Sciatic nerve (tissue), 2 donors: ENCODE measurements at places on chromosomes 1 and 21. TPM values are rescaled to one million over a fixed set of nuclear protein-coding genes. Genes with fewer than 3 reads are reported as not detected.
A peak's percentile ranks its signal among the peaks of the same experiment; 100 is the strongest.

DNA sequence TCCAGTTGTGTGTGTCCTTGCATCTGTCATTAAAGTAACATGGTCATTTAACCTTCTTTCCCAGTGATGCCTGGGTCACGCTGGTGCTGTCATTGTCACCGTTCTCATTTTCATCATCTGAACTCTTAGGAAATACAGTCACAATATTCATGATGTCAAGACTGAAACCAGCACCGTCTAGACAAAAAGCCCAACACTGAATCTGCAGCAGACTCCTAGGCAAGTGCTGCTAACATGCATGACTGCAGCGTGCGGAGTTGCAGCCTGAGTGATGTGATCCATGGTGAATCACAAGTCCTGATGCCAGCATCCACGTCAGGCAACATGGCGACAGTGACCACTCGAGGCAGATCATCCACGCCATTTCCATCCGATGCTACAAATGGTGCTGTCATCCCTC, 37.6 kb downstream of the MRPL37 start:
- no peak for DNase-seq

DNA sequence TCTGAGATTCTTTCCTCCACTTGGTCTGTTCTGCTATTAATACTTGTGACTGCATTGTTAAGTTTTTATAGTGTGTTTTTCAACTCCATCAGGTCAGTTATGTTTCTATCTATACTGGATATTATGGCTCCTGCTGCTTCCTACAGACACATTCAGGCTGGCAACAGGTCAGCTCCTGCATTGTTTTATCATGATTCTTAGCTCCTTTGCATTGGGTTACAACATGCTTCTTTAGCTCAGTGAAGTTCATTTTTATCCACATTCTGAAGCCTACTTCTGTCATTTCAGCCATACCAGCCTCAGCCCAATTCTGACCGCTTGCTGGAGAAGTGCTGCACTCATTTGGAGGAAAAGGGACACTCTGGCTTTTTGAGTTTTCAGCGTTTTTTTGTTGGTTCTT, 37.3 kb upstream of the F3 start:
- no peak for DNase-seq

- no peak for DNase-seq
Observed at GRCh38 chr21:40162075-40162474, 294.8 kb downstream of the PCP4 start.

Gene HSPB7
- total RNA-seq, result 10.7 TPM

Gene LGR6
- 0.53 TPM for total RNA-seq

Gene PPFIA4
- 3.1 TPM for total RNA-seq

Gene IQGAP3
- 0.76 TPM for total RNA-seq

- DNase-seq, result no peak
Observed at GRCh38 chr1:207798847-207799246, 47.0 kb downstream of the CD46 start.

Gene E2F2
- total RNA-seq, result 2.1 TPM

DNA sequence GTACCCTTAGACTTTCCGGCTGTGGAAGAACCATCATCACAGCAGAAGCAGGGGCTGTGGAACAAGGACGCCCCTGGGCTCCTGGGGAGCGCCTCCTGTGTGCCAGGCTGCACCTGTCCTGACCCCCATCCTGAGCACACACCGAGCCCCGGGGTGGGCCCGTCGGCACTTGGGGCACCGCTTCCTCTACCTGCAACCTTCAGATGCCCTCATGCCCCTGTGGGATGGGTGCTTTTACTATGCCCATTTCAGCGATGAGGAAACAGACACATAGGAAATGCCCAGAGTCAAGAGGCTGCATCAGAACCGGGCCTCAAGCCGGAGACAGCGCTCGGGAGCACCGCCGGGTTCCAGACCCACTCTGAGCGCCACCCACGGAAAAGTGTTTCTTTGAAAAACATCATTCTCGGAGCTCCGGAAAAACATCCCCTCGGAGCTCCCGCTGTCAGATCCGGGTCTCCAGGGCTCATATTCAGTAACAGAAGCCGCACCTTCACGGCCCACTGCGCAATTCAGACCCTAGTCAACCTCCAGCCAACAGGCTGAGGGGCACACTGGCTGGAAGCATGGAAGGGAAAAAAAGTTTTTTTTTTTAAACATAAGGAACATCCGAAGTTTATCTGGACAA, 8.0 kb downstream of the TPRG1L start:
- no peak for DNase-seq

Gene HMGCL
- 34.4 TPM for total RNA-seq

GRCh38 chr1:145985502-145986439, 10.6 kb downstream of the TXNIP start:
- DNase-seq, result no peak

GRCh38 chr21:39263372-39263771, 50.1 kb downstream of the BRWD1 start:
- no peak for DNase-seq

Gene ARHGAP29
- 67.2 TPM for total RNA-seq

Gene FAM72B
- total RNA-seq, result 0.89 TPM

GRCh38 chr21:41183575-41183974, 15.6 kb downstream of the BACE2 start:
- no peak for DNase-seq

Gene KRTAP6-1
- not detected for total RNA-seq

DNA sequence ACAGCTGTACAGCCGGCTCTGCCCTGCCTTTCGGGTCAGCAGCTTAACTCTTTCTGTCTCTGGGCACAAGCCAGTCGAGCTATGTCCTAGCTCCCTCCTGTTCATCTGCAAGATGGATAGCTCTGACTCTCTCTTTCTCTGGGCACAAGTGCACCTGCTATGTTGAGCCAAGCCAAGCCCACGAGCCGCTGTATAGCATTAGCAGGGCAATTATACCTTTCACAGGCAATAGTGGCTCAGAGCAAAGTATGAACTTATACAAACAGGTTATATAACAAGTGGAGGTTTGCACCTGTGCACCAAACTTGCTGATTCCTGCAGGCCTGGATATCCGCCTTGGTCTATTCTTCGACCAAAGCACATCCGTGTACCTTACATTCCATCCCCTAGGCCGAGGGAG, 33.0 kb upstream of the CR2 start:
- no peak for DNase-seq

Gene TMEM240
- total RNA-seq, result 7.1 TPM

DNA sequence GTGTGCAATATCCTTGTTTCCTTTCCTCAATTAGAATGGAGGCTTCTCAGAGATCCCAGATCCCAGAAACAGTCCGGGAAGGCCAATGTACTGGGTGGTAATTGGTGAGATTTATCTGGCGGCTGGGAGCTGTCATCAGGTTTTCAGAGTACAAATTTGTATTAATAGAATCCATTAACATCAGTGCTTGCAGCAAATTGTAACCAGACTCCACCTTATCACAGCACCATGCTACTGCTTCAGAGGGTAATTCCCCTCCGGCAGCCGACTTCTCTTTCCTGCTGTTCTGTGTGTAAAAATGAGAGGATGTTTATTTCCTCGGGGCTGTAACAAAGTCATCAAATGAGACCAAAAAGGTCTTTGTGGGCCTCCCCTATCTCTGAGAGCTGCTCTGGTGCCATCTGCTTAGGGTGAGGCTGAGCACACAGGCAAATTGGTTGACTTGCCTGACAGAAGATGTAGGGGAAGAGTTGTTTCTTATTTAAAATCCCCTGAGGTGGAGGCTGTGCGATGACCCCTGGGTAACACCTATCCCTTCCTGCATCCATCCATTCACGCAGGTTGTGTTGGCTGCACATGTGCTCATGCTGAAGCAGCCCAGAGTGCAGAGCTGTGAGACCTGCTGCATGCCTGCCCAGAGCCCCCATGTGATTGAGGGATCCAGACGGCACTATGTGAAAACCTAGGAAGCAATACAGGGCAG, 19.2 kb downstream of the NFASC start:
- no peak for DNase-seq

Gene TNFRSF1B
- total RNA-seq, result 90.9 TPM

Gene BSND
- total RNA-seq, result not detected

Gene NUAK2
- 4.7 TPM for total RNA-seq

DNA sequence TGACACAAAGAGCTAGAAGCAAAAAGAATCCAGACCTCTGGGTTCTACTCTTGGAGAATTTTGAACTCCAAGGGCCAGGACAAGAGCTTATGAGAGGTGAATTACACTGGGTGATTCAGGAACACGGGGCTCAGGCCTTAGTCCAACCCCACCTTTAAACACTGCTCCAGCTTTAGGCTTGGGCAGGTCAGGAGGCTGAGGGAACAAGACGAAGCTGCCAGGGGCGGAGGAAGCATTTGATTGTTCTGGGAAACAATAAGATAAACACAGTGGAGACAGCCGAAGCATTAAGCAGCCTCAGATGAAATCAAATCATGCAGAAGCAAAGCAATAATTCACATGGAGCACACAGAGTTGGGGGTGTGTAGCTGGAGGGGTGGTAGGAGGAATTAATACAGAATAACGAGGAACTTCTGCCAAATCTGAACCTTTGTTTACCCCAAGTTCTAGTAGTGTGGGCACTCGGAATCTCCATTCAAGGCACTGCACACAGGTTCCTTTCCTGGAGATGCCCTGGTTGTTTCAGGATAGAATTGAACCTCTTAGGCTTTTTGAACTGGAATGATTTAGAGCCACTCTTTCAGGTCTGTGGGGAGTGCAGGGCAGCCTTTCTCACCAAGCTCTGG, 93.2 kb downstream of the PLXNA2 start:
- no peak for DNase-seq

GRCh38 chr1:31792116-31792515, 23.7 kb downstream of the SPOCD1 start:
- DNase-seq, result peak; percentile 51

Gene CALML6
- total RNA-seq, result 0.49 TPM

Gene LIN28A
- not detected for total RNA-seq

Gene LAPTM5
- total RNA-seq, result 65.0 TPM

- no peak for DNase-seq
Observed at GRCh38 chr1:24403806-24404205, 9.8 kb downstream of the STPG1 start.

Gene RXRG
- total RNA-seq, result 11.9 TPM

Gene TFF2
- not detected for total RNA-seq

Gene LAMB3
- total RNA-seq, result 2.8 TPM

DNA sequence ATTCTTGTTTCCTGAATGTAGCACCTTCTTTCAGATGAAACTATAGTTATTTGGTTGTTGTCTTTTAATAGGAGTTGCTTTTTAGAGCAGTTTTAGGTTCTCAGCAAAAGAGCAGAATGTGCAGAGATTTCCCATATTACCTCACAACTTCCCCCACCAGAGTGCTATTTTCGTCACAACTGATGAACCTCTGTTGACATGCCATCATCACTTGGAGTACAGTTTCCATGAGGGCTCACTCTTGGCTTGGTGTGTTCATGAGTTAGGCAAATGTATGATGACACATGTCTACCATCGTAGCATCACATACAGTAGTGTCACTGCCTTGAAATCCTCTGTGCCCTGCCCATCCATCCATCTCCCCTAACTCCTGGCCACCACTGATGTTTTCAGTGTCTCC, 3.7 kb downstream of the IBA57 start:
- no peak for DNase-seq

DNA sequence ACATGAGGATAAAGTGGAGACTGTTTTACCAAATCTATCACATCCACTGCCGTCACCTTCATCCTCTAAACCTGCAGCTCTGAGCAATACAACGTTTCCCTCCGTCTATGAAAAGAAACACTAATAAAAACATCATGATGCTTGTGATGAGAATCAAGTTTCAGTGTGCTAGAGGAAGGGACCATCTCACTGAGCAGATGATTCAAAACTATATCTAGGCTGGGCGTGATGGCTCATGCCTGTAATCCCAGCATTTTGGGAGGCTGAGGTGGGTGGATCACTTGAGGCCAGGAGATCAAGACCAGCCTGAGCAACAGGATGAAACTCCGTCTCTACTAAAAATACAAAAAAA, 14.7 kb upstream of the MYOM3 start:
- DNase-seq, result no peak

- no peak for DNase-seq
Observed at GRCh38 chr1:84164567-84165021, 20.5 kb downstream of the PRKACB start.

Gene OLFML2B
- total RNA-seq, result 50.3 TPM

GRCh38 chr1:184793967-184794366, 39.3 kb upstream of the EDEM3 start:
- no peak for DNase-seq

GRCh38 chr1:83860490-83861221, 138.3 kb downstream of the TTLL7 start:
- DNase-seq, result peak; percentile 85

DNA sequence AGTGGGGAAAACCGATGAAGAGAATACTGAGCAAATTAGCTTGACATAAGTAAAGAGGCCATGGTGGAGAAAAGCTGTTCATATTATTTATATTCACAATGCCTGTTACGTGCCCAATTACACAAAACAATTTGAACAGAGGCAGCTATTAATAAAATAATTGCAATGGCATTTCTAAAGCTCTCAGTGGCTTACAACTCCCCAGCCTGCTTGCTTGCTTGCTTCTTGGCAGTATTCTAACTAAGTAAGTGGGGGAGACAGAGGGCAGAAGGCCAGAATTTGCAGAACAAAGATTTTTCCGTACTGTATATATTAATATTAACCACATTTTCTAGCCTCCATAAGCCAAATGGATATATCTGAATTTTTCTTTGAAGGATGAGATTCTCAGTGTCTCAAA, 12.9 kb downstream of the PTPN14 start:
- DNase-seq, result no peak

DNA sequence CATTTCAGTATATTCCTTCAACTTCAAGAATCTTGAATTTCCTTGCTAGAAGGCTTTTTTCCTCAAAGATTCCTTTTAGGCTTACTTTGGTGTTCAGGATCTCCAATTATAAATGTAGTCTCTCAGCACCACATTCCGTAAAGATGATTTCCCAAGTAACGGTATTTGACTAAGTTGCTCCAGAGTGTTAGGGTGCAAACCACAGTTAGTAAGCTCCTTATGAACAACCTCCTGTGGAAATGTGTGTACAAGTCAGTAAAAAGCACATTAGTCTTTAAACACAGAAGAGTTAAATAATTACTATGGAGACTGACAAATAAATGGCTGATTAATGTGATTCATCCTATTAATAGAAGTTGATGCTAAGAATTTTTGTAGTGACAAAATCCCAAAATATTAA, 10.3 kb downstream of the DONSON start:
- DNase-seq, result no peak

DNA sequence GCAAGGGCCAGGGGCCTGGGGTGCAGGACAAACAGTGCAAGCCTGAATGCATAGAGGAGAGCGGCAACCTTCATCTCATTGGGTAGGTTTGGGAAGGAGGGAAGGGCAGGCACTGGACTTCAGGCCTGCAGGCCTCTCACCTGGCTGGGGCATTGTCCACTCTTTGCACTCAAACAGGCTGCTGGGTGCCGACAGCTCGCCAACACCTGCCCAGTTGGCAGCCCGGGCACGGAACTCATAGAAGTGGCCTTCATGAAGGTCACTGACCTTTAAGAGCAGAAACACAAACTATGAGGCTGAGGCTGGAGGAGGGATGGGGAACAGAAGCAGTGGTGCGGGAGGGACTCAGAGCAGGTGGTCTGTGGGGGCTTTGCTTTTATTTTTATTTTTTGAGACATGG, 30.7 kb downstream of the MYOM3 start:
- DNase-seq, result no peak

GRCh38 chr1:20187813-20188454, 1.6 kb upstream of the PLA2G2C start:
- no peak for DNase-seq
